ENCODE measurements at places on chromosomes 1 and 21.
A peak's percentile ranks its signal among the peaks of the same experiment; 100 is the strongest.

DNA sequence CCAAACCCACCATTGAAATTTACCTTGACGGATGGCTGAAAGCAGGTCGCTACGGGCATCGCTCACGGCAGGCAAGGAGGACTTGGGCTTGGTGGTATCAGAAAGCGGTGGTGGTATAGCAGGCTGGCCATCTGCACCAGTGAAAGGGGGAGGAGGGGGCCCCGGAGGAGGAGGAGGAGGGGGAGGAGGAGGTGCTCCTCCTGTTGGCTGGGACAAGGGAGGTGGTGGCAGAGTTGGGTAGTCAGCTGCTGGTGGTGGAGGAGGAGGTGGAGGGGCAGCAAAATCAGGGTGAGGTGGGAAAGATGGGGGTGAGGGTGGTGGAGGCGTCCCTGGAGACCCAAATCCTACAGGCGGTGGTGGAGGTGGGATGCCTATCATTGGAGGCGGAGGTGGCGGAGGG is 17.2 kb downstream of the GPR3 start:
- DNase-seq, result no peak

GRCh38 chr1:25952841-25953401 is 44.9 kb downstream of the PAFAH2 start:
- no peak for DNase-seq

- DNase-seq, result no peak
Observed at GRCh38 chr1:15939181-15940109, 36.5 kb downstream of the ZBTB17 start.

GRCh38 chr21:14582934-14583628 is 37.0 kb upstream of the SAMSN1 start:
- DNase-seq, result no peak

DNA sequence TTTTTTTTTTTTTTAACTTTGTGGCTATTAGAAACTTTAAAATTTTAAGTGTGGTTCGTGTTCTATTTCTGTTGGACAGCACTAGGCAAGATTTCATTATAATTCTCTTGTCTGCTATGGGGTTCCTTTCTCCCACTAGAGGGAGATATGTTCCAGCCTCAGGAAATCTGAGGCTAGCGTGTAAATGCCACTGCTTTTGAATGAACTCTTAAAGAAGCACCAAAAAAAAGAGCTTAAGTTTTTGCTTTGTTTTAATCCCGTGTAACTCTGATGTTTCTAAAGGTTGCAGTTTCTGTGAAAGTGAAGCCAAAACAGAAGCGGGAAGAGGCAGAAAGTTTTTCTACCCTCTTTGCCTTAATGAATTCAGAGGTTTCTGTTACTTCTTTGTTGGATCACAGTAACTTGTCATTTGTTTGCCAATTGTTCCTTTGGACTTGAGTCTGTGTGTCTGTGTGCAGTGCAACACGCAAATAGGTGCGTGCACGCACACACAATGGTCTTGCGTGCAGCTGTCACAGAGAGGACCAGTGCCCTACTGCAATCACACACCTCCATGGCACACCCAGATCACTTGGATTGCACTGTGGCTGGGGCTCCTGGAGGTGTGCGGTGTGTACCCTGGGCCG is 32.3 kb downstream of the HHAT start:
- DNase-seq, result no peak

DNA sequence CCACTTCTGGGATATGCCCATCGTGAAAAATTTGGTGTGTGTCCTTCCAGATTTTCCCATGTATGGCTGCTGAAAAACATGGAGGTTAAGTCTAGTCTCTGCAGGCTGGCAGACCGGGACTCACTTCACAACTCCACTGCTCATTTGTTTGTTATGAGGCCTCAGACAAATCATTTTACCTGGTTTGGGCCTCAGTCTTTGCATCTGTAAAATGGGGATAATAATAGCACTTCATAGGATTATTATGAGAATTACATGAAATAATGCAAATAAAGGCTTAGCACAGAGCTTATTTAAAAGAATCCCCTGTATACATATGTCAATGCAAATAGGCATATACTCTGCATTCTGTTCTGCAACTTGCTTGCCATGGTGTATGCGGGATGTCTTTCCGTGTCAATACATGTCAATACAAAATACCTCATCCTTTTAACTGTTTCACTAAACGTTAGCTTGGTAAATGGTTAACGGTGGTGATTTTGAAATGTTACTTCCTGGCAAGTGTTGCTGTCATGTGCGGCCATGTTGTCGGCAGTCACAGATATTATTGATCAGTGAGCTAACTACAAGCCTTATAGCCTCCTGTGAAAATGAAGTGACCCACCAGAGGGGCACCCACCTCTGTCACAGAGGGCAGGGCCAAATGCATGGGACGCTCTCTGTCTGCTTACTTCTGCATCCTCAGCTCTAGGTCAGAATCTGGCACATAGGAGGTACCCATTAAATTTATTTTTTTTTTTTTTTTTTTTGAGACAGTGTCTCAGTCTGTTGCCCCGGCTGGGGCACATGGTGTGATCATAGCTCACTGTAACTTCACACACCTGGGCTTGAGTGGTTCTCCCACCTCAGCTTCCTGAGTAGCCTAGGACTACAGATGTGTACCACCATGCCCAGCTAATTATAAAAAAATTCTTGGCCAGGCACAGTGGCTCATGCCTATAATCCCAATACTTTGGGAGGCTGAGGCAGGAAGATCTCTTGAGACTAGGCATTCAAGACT is 4.3 kb downstream of the LCK start:
- no peak for DNase-seq

GRCh38 chr1:61887931-61888564 is 145.8 kb downstream of the PATJ start:
- no peak for DNase-seq

DNA sequence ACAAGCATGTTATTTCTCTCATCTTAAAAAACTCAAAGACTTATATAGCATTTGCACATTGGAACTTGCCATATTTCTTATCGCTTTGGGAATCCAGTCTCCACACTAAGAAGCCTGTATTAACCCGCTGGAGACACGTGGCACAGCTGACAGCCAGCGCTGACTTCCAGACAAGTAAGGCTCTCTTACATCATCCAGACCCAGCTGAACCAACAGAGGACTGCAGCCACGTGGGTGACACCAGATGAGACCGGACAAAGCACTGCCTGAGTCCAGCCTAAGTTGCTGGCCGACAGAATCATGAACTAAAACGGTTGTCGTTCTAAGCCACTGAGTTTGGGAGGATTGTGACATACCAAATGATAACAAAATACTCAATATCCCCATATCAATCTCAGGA is 6.3 kb upstream of the CD247 start:
- no peak for DNase-seq

DNA sequence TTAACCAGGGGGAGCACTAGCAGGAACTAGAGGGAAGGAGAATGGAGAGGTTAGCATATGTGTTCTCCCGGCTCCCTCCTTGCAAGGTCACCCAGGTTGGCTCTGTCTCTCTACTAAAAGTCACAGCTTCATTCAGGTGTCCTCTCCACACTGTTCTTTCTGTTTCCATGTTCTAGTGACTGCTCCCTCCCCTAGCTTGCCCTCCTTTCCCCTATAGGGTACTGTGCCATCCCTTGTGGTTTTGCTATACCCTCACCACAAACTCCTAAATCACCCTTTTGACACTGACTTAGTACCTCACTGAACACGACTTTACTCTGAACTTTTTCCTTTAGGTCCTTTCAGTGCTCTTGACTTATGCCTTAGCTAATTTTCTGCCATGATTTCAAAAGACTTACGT is 389.3 kb downstream of the ST6GALNAC3 start:
- DNase-seq, result no peak

DNA sequence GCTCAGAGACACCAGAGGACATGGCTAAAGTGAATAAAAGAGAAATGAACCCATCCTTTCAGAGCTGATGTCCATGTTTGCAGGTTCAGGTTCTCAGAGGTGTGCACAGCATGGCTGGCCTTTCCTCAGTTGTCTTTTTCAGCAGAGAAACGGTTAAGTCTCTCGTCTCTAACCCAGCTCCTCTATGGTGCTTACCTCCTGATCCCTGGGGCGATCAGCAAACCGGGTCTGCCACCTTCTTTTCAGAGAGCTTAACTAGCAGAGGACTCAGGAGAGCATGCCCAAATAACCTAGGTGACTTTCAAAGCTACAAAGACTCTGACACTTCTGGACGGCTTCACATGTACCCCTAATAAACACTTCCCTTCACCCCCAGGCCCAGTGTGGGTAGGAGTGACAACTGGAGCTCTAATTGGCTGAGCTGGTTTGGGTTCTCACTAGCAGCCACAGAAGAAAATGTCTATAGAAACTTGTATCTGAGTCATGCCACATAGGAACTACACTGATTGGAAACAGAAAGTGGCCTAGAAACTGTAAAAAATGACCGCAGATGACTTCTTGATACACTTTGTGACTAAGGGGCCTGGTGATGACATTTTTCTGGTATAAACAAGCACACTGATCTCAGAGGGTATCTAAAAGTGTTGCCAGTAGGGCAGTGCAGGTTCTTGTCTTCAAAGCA is at the start of gene AIM2:
Gene AIM2 (minus strand): TSS at position 329 of the 682 bp plus-strand sequence. CDS start 3,267 bp downstream, outside the sequence.
- peak; percentile 32 for DNase-seq

DNA sequence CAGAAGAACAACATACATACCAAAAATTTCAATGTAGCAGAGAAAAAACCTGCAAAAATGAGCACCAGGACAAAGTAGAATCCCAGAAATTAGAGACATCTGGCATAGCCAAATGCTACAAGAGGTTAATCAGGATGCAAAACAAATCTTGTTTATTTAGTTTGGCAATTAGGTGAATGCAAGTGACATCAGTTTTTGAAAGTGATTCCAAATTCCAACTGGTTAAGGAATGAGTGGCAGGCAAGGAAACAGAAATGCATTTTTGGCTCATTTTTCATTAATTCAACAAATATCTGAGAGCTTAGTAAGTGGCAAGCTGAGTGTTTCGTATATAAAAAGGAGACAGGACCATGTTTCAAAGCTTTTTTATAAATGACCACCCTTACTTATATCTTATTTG is 21.3 kb downstream of the SCAF4 start:
- DNase-seq, result no peak

GRCh38 chr1:40594187-40594531 is 62.7 kb downstream of the ZNF684 start:
- no peak for DNase-seq

DNA sequence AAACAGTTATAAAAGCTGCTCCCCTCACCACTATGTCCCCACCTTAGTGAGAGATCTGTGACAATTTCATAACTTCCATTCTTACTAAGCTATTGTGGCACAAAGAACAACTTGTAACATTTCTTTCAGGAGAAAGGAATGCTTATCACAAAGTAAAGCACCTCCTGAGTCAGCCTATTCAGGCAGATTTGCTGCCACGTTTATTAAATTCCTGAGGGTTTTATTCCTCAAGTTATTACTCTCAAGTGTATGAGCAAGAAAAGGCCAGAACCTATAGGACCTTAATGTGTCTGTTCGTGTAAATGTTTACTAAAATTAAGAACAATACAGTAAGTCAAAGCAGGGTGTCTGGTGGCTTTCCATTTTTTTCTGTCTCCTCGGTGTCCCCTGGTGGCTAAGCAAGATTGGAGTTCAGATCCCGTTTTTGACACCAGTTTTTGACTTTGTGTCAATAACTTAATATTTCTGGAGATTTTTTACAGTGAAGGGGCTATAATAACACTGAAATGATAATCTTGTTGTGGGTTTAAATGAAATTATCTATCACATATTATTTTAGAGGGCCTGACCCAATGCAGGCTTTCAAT is 1539.6 kb downstream of the BRINP3 start:
- no peak for DNase-seq

DNA sequence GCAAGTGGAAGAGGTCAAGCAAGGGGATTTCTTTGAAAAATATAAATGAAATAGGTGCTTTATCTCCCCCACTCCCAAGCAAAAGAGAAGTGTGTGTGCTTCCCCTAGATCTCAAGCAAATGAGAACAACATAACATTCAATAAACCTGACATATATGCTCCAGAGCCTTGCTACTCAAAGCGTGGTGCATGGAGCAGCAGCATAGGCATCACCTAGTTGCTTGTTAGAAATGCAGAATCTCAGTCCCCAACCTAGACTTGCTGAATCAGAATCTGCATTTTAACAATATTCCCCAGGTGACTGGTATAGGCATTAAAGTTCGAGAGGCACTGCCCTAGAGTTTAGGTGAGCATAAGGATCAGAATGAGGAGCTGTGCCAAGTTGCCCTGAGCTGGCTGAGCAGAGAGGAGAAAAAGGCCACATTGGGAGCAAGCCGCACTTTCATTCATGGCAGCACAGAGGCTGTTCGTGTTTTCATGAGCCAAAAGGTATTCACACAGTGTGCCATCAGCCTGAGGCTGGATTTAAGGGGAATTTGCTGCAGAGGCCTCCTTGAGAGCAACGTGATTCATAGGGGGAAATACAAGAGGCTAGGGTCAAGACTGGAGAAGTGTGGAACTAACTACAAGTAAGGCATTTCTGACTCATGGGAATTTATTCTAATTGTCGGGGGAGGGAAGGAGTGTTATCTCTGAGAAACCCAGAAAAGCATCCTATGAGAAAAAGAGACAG is 14.3 kb upstream of the LPAR3 start:
- DNase-seq, result no peak

GRCh38 chr1:43991476-43992231 is at the start of gene CCDC24:
CCDC24 (plus strand) TSS chr1:43991599; CDS start chr1:43991879, 280 bp downstream.
- DNase-seq, result peak; percentile 60

GRCh38 chr1:154791292-154792166 is 78.6 kb downstream of the KCNN3 start:
- DNase-seq, result peak; percentile 72

GRCh38 chr1:55559161-55559611 is 344.0 kb upstream of the USP24 start:
- DNase-seq, result no peak

Measured in stimulated activated CD8-positive, alpha-beta memory T cell treated with anti-CD3 and anti-CD28 coated beads, Interleukin-4, amount 100 ng/mL, for 4 hours (primary cell).